Airway epithelial cell (primary cell): ENCODE measurements at places on chromosomes 5 and 9. TPM values are rescaled to one million over a fixed set of nuclear protein-coding genes. Genes with fewer than 3 reads are reported as not detected.

Gene PCDHGA11
- 3.3 and 5.2 TPM in 2 replicates for total RNA-seq

Gene SYNPO
- 7.3 and 8.6 TPM in 2 replicates for total RNA-seq

Gene C5orf15
- 40.1 and 55.2 TPM in 2 replicates for total RNA-seq

Gene GBGT1
- total RNA-seq: 3.2 and 4.4 TPM in 2 replicates

Gene SLC45A2
- total RNA-seq: not detected in 2 replicates

Gene GABRP
- 0.09 and 0.35 TPM in 2 replicates for total RNA-seq

Gene CKMT2
- total RNA-seq: not detected in 2 replicates

Gene PTPDC1
- 2.8 and 4.2 TPM in 2 replicates for total RNA-seq

Gene PCDHGA7
- total RNA-seq: 0.92 and 1.2 TPM in 2 replicates

Gene KIF4B
- not detected in 2 replicates for total RNA-seq

Gene MEF2C
- 0.42 and 2.1 TPM in 2 replicates for total RNA-seq

Gene OR2S2
- not detected in 2 replicates for total RNA-seq

Gene FBP2
- total RNA-seq: not detected in 2 replicates

Gene PCDHA9
- not detected in 2 replicates for total RNA-seq

Gene ADRA1B
- total RNA-seq: 0.92 and 0.98 TPM in 2 replicates

Gene CD14
- total RNA-seq: 0.35 TPM in 1 of 2 replicates, not detected in the other

Gene ASPN
- total RNA-seq: not detected in 2 replicates

Gene NEUROG1
- total RNA-seq: not detected in 2 replicates

Gene C9orf50
- total RNA-seq: not detected in 2 replicates

Gene LCN2
- 24.7 and 33.4 TPM in 2 replicates for total RNA-seq

Gene IL7R
- 1.4 and 1.6 TPM in 2 replicates for total RNA-seq

Gene AQP7
- total RNA-seq: not detected in 2 replicates

Gene FOXD4L5
- total RNA-seq: not detected in 2 replicates

Gene GAS1
- 5.9 and 6.5 TPM in 2 replicates for total RNA-seq

Gene ASTN2
- 0.14 and 0.28 TPM in 2 replicates for total RNA-seq

Gene BARHL1
- total RNA-seq: not detected in 2 replicates

Gene PRR16
- total RNA-seq: 0.74 and 0.78 TPM in 2 replicates

Gene KIF27
- total RNA-seq: 1.1 and 1.8 TPM in 2 replicates

Gene FOXD4L4
- 0.07 and 0.19 TPM in 2 replicates for total RNA-seq

Gene CHSY3
- 0.56 and 0.65 TPM in 2 replicates for total RNA-seq

Gene INSL4
- total RNA-seq: 1.0 TPM in 1 of 2 replicates, not detected in the other

Gene WDR38
- not detected in 2 replicates for total RNA-seq

Gene C1QTNF3
- 0.92 and 2.9 TPM in 2 replicates for total RNA-seq

Gene PCDHB7
- not detected in 2 replicates for total RNA-seq

Gene SLC6A18
- total RNA-seq: not detected in 2 replicates

Gene LOX
- 1.3 and 3.4 TPM in 2 replicates for total RNA-seq

Gene ROPN1L
- not detected in 2 replicates for total RNA-seq

Gene CCDC192
- total RNA-seq: not detected in 2 replicates

Gene COL15A1
- total RNA-seq: 0.05 and 0.56 TPM in 2 replicates

Gene HMGCR
- total RNA-seq: 93.7 and 117 TPM in 2 replicates

Gene SOHLH1
- total RNA-seq: not detected in 2 replicates

Gene PCDHGA10
- total RNA-seq: 4.7 and 6.2 TPM in 2 replicates
